Suprapubic skin (tissue), 4 donors: ENCODE measurements at places on chromosomes 12 and 14.

- no peaks in the 10 kb centered on the region for H3K36me3 ChIP-seq
- no peak for DNase-seq
- no peaks in the 10 kb centered on the region for H3K27me3 ChIP-seq
- no peak overlapping the region for H3K27ac ChIP-seq
- no peak overlapping the region for H3K4me3 ChIP-seq
- peaks cover 3% of the 10 kb centered on the region for H3K4me1 ChIP-seq
Observed at GRCh38 chr12:130846369-130846768, 7.3 kb upstream of the STX2 start.

DNA sequence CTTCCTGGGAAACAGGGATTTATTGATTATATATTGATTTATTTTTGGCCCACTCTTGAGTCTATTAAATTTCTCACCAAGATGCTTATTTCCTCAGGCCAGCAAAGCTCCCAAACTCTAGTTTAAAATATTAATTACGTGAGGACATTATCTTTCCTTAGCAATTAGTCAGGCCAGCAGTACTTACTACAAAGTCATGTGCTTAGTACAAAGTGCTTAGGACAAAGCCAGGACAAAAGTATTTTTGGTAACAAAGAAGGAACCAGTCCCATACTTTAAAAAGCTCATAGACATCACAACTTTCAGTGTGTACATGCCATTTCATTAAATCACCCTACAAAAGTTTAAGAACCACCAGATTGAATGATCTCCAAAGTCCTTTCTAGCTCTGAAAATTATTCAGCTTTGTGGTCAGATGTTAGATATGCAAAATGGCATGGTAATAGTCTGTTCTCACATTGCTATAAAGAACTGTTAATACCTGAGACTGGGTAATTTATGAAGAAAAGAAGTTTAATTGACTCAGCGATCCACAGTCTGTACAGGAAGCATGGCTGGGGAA is 94.7 kb upstream of the PWP1 start:
- no peak for DNase-seq
- H3K4me3 ChIP-seq = no peak overlapping the region
- H3K36me3 ChIP-seq = no peaks in the 10 kb centered on the region

DNA sequence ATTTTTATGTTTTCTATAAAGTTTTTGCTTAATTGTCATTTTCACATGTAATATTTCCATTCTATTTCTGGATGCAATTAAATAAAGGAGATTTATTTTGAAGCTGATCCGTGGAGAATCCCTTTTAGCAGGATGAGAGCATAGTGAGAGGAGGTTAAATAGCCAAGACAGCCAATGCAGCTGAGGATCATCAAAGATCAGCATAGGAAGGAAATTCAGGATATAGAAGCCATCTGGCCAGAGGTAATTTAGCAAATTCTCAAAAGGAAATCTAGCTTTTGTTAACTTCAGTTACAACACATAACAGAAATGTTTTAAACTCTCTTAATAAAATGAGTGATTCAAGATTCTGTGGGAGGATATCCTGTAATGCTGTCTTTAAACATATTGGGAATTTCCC is 122.8 kb upstream of the PDE3A start:
- H3K27me3 ChIP-seq = no peaks in the 10 kb centered on the region
- H3K27ac ChIP-seq = no peak overlapping the region
- H3K4me1 ChIP-seq = no peaks in the 10 kb centered on the region

GRCh38 chr14:100828031-100828769 is 2.3 kb downstream of the MEG3 start:
- no peak for DNase-seq
- peak overlapping the region; percentile 43 for H3K4me3 ChIP-seq
- H3K27ac ChIP-seq = no peak overlapping the region
- no peaks in the 10 kb centered on the region for H3K36me3 ChIP-seq
- H3K27me3 ChIP-seq = peaks cover 40% of the 10 kb centered on the region
- no peaks in the 10 kb centered on the region for H3K4me1 ChIP-seq

GRCh38 chr12:88579601-88580050 is 645 bp downstream of the KITLG start:
- H3K4me3 ChIP-seq = peak overlapping the region; percentile 65
- no peak for DNase-seq
- H3K27ac ChIP-seq = peak overlapping the region; percentile 67
- no peaks in the 10 kb centered on the region for H3K36me3 ChIP-seq

DNA sequence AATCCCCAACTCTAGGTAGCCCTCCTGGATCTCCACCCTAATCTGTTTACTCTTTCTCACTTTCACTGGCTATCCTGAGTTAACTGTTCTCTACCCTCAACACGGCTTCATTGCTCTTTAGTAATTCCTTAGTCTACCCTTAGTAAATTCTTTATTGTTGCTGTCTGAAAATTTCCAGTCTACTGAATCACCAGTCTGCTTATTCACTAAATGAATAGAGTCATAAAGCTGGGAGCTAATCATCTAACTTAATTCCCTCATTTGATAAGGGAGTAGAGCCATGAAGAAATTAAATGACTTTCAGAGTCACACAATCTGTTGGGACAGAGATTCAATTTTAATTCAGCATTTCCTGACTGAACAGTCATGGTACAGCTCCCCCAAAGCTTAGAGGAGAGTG is 36.5 kb downstream of the YEATS4 start:
- no peak overlapping the region for H3K4me3 ChIP-seq
- no peak overlapping the region for H3K27ac ChIP-seq
- H3K4me1 ChIP-seq = no peaks in the 10 kb centered on the region

DNA sequence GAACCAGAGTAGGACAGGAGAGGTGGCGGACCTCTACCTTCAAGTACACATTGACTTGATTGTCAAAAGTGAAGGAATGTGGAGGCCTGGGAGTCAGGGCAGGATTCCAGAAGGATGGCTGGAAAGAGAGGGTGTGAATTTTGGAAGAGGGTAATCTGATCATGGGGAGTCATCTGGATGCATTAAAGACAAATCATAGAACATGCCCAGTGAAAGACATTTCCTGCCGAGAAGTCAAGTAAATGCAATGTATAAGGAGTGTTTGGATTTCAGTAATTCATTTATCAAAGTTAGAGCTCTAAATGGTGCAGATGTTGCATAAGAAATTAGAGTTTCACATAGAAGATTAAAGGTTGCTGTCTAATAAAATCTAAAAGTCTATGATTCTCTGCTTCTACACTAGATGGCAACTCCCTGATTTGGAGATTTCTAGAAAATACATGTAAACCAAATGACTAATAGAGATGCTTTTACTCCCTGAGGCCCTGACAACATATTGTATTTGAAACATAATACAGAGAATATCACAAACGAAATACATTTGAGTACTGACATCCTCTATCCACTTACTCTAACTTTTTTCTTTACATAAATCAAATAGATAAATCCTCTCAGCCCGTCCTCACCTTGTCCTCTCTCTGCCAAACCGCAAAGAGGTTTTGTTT is 91.3 kb downstream of the KCNA5 start:
- no peak for DNase-seq
- no peaks in the 10 kb centered on the region for H3K36me3 ChIP-seq
- H3K4me1 ChIP-seq = peaks cover 2% of the 10 kb centered on the region

- H3K27me3 ChIP-seq = no peaks in the 10 kb centered on the region
- no peaks in the 10 kb centered on the region for H3K4me1 ChIP-seq
- no peak overlapping the region for H3K4me3 ChIP-seq
- no peak overlapping the region for H3K27ac ChIP-seq
Observed at GRCh38 chr12:46282829-46283228, 14.0 kb upstream of the SLC38A1 start.

DNA sequence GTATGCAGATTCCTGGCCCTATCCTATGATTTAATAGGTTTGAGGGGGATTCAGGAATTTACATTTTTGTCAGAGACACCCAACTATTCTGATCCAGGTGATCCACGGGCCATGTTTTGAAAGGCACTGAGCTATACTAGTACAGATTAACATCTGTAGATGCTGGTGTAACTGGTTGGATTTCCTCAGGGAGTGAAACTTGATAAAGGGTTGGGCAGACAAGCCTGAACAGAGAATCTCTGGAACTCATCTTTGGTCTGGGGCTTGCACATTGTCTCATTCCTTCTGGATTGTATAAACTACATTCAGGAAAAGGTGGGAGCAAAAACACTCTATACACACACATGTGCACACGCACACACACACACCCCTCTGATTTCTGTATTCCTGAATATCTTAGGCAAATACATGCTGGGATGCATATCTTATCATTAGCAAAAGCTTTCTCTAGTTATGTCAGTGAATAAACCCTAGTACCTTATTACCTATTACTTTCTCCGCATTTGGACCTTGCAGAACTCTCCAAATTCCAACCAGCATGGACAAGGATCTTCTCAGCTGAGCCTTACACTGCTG is 104.6 kb downstream of the SLC38A1 start:
- peak overlapping the region; percentile 60 for H3K27ac ChIP-seq
- H3K36me3 ChIP-seq = no peaks in the 10 kb centered on the region
- H3K27me3 ChIP-seq = no peaks in the 10 kb centered on the region
- no peak overlapping the region for H3K4me3 ChIP-seq

DNA sequence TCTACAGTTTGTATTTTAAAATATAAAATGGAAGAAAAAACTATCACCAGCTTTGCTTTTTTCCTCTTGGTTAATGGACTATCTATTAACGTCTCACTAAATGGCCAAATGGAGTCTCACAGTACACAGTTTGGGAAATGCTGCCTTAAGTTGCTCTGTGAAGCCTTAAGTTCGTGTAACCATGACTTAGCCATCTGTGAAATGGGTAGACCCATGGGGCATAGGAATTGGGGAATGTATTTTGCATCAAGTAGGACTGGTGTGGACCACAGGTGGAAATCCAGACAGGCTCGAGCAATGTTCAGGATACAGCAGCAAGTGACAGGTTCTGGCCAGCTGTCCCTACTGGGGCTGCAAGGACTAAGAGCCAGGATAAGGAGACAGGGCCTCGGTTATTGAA is 4.8 kb downstream of the P2RX7 start:
- H3K36me3 ChIP-seq = peaks cover 3% of the 10 kb centered on the region
- no peak overlapping the region for H3K4me3 ChIP-seq
- no peaks in the 10 kb centered on the region for H3K27me3 ChIP-seq
- H3K27ac ChIP-seq = no peak overlapping the region
- H3K4me1 ChIP-seq = peaks cover 23% of the 10 kb centered on the region
- no peak for DNase-seq

DNA sequence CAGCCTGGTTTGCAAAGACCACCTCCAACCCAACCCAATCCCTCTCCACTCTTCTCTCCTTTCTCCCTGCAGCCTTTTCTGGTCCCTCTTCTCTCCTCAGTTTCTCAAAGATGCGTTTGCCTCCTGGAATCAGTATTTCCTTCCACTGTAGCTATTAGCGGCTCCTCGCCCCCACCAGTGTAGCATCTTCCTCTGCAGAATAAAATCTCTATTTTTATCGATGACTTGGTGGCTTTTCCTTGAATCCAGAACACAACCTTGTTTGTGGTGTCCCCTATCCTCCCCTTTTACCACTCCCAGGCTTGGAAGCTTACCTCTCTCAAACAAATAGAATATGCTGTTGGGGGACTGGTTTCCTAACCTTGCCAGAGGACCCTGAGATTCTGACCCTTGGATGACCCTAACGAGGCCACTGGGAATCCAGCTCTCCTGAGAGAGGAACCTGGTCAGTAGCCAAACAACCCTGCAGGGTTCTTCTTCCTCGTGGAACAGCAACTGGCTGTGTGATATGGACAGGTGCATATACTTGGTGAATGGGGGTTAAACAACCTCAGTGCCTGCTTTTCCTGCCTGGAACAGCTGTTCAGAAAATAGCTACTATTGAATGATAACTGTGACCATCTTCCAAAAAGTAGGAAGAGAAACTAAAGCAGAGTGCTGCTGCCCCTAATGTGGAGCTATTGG is 4.4 kb downstream of the WNT1 start:
- H3K4me3 ChIP-seq = no peak overlapping the region
- H3K27me3 ChIP-seq = peaks cover 77% of the 10 kb centered on the region
- H3K36me3 ChIP-seq = no peaks in the 10 kb centered on the region

DNA sequence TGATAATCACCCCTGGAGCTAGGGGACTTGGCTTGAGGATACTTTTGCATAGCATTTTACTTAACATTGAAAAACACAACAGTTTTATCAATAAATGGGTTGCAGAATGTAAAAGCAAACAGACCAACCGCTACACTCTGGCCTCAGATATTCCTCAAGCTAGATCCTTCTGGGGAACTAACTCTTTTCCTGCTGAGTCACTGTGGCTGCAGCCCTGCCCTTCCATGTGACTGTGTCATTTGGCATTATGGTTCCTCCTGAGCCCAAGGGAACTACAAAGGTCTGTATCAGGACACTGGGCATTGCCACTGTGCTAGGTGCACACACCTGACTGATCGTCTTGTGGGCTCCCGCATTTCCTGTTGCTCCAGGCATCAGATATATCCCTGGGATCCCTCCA is 56.6 kb downstream of the TTC9 start:
- H3K4me3 ChIP-seq = no peak overlapping the region
- H3K4me1 ChIP-seq = no peaks in the 10 kb centered on the region
- H3K36me3 ChIP-seq = no peaks in the 10 kb centered on the region
- H3K27me3 ChIP-seq = no peaks in the 10 kb centered on the region

GRCh38 chr14:71472356-71473340 is 459.6 kb upstream of the RGS6 start:
- H3K36me3 ChIP-seq = no peaks in the 10 kb centered on the region
- DNase-seq = no peak
- H3K4me1 ChIP-seq = peaks cover 20% of the 10 kb centered on the region
- H3K27me3 ChIP-seq = no peaks in the 10 kb centered on the region
- no peak overlapping the region for H3K27ac ChIP-seq
